ENCODE measurements at places on chromosomes 3 and 15.

- DNase-seq = no peak
Observed at GRCh38 chr3:156963096-156963495, 136.9 kb downstream of the LEKR1 start.

- no peak for DNase-seq
Observed at GRCh38 chr3:52237657-52238172, 1.2 kb downstream of the TWF2 start.

GRCh38 chr3:192597506-192597905, 129.8 kb downstream of the FGF12 start:
- DNase-seq = no peak

DNA sequence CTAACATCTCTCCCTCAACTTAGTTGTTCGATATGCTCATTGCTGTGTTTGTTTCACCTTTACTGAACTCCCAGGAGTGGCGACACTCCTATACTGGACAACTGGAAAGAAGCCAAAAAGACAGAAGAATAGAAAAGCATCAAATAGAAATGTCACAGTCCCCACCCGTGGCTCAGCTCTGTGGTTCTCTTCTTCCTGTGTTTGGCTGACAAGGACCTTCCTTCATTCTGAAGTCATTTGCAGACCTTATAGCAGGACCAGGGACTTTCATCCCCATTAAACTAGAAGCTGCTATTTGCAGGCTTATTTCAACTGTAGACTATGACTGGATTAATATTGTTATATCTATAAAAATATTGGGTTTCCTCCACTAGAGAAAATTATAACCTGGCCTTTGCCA, 125.9 kb downstream of the NECTIN3 start:
- DNase-seq = no peak

GRCh38 chr3:171876680-171877147, 33.6 kb downstream of the TMEM212 start:
- DNase-seq = no peak

GRCh38 chr3:179949869-179950268, 86.9 kb downstream of the PEX5L start:
- DNase-seq = no peak

- DNase-seq = no peak
Observed at GRCh38 chr3:190504354-190505125, 9.3 kb upstream of the IL1RAP start.

DNA sequence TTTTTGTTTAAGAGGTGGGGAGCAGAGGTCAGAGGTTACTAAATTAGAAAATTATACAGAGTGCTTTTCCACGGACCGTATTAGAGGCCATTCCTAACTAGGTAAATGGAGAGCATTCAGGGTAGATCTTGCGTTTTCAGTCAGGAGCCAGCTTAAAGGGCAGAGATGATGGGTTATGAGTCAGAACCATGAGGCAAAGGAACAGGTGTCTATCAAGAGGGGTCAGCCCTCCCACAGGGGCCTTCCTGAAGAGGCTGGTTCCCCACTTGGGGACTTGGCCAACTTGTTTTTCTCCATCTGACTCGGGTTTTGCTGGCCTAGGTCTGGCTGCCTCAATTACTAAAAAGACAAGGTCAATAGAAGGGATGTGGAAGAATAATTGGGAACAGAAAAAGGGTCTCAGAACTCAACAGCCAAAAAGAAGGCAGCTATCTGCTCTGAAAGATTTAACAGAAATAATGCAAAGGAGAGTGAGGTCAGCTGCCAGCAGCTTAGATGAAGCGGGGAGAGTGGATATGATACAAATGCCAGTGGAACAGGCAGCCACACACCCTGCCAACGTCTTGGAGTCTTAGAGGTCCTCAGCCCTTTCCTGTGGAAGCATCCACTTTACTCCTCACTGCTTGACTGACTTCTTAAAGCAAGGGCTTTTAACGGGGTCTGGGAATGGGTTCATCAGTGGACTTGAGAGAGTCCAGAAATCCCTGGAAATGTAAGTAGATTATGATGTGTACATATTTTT, 17.6 kb downstream of the MTMR14 start:
- DNase-seq = no peak
